ENCODE measurements at places on chromosomes 2 and 18. TPM values are rescaled to one million over a fixed set of nuclear protein-coding genes. Genes with fewer than 3 reads are reported as not detected.

DNA sequence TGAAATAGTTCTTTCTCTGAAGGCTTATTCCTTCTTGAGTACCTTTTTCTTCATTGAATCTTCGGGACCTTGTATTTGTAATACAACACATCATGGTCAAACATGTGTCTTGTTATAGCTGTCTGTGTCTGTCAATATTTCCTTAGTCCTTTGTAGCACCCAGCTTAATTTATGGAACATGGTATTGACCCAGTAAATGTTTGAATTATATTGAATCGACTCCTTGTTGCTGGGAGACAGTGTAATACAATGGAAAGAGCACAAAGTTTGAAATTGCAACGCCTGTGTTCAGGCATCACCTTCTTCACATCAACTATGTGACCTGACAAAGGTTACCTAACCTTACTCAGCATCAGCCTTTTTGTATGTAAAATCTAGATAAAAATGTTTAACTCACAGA lies 267.2 kb upstream of the CYRIA start:
- DNase-seq = no peak

Gene C1QL2
- 5.2 TPM for polyA plus RNA-seq

DNA sequence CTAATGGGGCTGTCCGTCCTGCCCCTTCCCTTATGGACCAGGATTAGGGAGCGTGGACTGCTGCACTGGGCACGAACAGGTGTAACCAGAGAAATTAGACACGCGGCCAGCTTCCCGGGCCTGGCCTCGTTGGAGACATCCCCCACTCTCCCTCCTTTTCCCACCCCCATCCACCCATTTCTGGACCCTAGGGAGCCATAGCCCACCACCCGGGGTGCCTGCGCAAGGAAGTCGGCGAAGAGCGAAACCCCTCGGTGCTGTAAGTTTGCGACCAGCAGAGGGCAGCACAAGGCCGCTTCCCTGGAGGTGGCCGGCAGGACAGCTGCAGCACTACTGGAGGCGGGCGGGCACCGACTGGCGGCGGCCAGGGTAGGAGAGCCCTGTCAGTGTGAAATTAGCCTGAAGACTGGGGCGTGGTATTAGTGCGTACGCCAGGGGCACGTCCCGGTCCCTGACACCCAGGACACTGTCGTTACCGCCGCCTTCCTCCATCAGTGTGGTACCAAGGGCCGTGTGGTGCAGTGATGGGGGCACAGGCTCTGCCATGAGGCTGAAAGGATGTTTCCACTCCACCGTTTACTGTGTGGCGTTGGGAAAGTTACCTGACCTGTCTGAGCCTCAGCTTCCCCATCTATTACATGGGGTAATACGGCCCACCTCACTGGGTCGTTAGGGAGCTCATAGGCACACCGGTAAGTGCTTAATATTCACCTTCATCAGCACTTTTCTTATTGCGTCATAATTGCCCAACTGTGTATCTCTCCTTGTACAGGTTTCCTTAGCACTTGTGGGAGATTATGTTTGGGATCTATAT lies 36.0 kb upstream of the CD207 start:
- peak; percentile 45 for DNase-seq

GRCh38 chr2:25229279-25230197 lies 61.2 kb upstream of the POMC start:
- DNase-seq = no peak

GRCh38 chr2:48567671-48568070 lies 37.7 kb downstream of the STON1 start:
- DNase-seq = no peak

Gene FAM237A
- polyA plus RNA-seq = not detected

Gene VIT
- polyA plus RNA-seq = 0.20 TPM

- no peak for DNase-seq
These were observed 139.6 kb upstream of the CTAGE1 start for GRCh38 chr18:22557168-22557941.

DNA sequence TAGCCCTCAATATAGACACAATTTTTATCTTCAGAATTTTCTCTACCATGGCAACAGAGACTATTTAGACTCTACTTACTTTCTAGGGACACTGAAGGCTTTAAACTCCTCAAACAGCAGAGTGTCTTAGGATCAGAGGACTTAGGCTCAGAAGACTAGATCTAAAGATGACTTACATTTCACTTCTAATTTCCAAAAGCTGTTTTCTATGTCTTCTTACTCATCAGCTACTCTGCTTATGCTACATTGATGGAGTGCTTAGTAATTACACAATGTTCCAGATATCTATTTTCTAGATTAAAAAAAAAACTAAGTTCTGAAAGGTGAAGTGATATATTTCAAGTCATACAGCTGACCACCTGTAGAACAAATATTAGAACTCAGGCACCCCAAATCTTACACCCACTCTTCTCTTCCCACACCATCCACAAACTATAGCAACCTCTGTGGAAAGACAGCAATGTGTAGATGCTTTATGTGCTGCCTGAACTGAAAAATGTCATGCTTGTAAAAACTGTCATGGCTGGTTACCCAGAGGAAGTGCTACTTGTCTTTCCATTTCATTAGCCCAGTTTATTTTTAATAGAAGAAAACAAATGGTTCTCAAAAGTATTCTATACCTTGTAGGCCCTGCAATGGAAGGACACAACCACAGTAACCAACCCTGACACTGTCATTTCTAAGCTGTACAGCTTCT lies 831.0 kb upstream of the ACVR2A start:
- no peak for DNase-seq

DNA sequence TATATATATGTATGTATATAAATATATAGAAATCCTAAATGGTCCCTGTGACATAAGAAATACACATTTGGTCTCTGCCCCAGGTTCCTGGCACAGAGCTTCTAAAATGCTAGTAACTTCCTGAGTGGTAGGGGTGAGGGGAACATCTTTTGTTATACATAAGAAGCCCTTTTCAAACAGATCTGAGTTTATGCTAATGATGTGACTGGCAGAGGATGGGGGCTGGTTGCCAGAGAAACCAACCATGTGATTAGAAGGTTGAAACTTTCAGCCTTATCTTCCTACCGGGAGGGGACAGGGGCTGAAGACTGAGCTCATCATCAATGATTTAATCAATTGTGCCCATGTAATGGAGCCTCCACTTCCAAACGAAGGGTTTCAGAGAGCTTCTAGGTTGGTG lies 16.3 kb downstream of the MFSD2B start:
- peak; percentile 66 for DNase-seq

- no peak for DNase-seq
These were observed 24.1 kb downstream of the SLC25A52 start for GRCh38 chr18:31736630-31737029.

Gene FSHR
- polyA plus RNA-seq = not detected

- DNase-seq = no peak
These were observed 181.0 kb downstream of the C1D start for GRCh38 chr2:67881816-67882215.

Gene CSRNP3
- 1.1 TPM for polyA plus RNA-seq

Gene SLC9A2
- polyA plus RNA-seq = 0.20 TPM

GRCh38 chr18:22765896-22766295 lies 167.2 kb upstream of the RBBP8 start:
- DNase-seq = no peak

Gene RESP18
- not detected for polyA plus RNA-seq

Gene C2orf72
- 14.1 TPM for polyA plus RNA-seq

Gene SKOR2
- polyA plus RNA-seq = not detected

DNA sequence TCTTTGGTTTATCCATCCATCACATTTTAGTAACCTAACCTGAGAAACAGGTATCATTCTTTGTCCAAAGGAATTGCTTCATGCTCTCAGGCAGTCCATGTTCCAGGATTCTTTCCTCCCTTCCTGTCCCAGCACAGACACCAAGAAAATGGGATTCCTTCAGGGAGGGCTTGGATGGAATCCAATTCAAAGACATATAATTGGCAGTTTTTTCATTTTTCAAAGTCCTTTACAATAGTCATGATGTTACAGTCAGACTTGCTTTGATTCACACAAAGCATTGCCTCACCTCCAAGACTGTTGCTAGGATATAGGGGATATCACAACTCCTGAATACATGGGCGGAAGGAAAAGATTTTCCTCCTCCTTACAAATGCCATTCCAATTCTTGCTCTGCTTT lies 241.4 kb upstream of the ACVR2A start:
- no peak for DNase-seq

Data from brain (organoid and tissue), 16 donors.